H54 (cell line): ENCODE measurements at places on chromosomes 6 and 20.

DNA sequence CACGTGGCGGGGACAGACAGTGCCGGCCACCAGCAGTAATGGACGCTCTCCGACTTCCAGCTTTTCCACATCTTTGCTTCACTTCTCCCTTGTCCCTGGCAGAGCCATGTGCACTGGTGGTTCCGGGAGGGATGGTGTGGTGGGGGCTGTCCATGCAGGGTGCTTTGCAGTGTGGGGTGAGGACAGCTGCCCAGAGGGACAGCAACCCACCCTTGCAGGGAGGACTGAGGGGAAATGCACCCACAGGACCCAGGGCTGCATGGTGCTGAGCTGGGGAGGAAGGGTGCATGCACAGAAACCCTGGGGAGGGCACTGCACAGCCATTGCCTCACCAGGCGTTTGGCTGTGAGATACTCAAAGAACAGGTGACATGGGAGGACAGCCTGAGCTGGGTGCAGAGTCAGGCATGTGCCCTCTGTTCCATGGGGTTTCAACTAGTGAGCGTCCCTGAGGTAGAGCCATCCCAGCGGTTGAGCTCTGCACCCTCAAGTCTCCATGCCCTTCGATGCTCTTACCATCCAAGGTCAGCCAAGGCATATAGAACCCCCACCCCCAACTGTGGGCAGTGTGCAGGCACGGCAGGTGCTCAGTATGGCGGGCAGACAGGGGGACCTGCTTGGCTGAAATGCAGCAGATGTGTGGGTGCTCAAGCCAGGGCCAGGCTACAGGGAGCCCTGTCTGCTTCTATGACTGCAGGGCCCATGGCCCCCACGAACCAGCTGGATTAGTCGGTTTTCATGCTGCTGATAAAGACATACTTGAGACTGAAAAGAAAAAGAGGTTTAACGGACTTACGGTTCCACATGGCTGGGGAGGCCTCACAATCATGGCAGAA is 239.7 kb downstream of the TTLL2 start:
- DNase-seq = no peak

DNA sequence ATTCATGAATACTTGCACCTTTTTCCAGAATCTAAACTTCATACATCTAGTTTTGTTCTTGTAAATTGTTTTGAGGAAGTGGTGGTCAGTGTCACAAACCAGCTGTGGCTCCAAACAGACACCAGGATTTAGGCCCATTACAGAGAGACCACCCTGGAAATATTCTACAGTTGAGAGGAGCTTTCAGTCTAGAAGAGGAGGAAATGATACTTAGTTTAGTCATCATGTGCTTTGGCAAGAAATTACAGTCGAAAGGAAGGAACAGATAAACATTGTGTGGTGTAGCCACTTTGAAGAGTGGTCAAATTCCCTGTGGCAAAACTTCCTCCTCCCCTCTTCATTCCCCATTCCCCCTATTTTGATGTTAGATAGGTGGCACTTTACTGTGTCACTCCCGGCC is 15.7 kb downstream of the DCBLD1 start:
- DNase-seq = no peak

DNA sequence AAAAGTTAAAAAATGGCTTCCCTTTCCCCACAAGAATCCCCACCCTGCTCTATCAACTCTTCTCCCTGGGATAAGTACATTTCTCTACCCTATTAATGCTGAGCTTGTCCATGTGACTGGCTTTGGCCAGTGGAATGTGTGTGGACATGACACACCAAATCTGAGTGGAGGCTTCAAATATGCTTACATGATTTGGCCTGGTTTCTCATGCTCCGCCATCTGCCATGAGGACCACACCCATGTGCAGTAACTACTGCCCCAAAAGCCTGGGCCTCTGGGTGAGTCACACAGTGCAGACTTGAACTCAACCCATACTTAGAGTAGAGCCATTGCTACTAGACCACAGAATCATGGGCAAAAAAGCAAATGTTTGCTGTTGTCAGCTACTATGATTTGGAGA is 65.4 kb downstream of the PRND start:
- DNase-seq = peak; percentile 21

- no peak for DNase-seq
Observed at GRCh38 chr6:31467151-31467550, 30.8 kb upstream of the MICB start.

DNA sequence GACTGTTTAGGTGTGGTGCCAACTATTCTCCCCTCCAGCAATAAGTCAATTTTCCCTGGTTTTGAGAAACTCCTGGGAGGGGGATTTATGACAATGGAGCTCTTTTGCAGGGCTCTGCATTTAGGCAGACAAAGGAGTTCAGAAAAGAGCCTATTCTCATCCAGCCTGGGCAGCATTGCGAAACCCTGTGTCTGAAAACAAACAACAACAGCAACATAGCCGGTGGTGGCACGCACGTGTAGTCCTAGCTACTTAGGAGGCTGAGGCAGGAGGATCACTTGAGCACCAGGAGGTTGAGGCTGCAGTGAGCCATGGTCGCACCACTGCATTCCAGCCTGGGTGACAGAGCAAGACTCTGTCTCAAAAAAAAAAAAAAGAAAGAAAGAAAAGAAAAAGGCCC is 6.4 kb downstream of the CLPS start:
- no peak for DNase-seq

GRCh38 chr6:95576218-95576997 is 927 bp upstream of the MANEA start:
- no peak for DNase-seq

- no peak for DNase-seq
Observed at GRCh38 chr6:44373051-44373450, 14.5 kb upstream of the CDC5L start.

- no peak for DNase-seq
Observed at GRCh38 chr6:35905841-35906498, 14.9 kb downstream of the SRPK1 start.

DNA sequence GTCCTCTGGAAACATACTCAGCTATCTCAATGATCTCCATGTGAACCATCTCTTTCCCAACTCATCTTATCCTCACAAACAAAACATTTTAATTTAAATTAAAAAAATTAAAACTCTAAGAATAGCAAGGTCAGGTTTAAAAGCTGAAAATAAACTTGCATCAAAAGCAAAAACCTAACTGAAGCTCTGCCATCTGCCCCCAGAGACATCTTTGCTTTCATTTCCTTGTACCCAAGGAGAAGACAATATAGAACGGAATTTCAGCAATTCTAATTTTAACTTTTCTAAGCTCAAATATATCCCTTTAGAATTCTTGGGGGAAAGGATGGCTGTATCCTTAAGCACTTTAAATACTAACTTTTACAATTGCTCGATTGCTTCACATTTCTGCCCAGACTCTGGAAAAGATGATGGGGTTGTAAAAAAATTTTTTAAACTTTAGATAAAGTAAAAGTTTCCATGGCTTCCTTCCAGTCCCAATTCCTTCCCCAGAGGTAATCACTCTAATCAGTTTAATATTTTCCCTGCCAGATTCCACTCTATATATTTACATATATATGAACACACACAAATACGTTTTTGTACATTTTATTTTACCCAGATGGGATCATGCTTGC is 69.2 kb upstream of the SMIM29 start:
- DNase-seq = no peak
